ENCODE measurements at places on chromosomes 16 and 17.

DNA sequence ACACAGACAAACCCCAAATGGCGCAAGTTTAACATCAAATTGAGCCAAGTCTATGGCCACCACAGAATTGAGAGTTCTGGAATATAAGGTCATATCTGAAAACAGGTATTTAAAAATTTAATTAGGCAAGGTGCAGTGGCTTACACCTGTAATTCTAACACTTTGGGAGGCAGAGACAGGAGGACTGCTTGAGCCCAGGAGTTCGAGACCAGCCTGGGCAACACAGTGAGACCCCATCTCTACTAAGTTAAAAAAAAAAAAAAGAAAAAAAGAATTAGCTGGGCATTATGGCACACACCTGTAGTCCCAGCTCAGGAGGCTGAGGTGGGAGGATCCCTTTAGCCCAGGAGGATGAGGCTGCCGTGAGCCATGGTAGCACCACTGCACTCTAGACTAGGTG lies 19.1 kb downstream of the NFE2L1 start:
- no peak for DNase-seq

- DNase-seq, result no peak
Observed at GRCh38 chr16:11140466-11140865, 115.5 kb downstream of the SOCS1 start.

- no peak for DNase-seq
Observed at GRCh38 chr16:53704445-53704813, 473 bp downstream of the FTO start.

GRCh38 chr16:4888428-4889135 lies 41.3 kb downstream of the UBN1 start:
- no peak for DNase-seq

- DNase-seq, result no peak
Observed at GRCh38 chr16:49828533-49829267, 27.2 kb downstream of the ZNF423 start.

GRCh38 chr16:7342598-7342997 lies 10.0 kb downstream of the RBFOX1 start:
- no peak for DNase-seq

All from NCI-H2081 (cell line).